Karpas-422 (cell line): ENCODE measurements at places on chromosomes 2 and 18. TPM values are rescaled to one million over a fixed set of nuclear protein-coding genes. Genes with fewer than 3 reads are reported as not detected.
A peak's percentile ranks its signal among the peaks of the same experiment; 100 is the strongest.

- H3K36me3 ChIP-seq, result peaks cover 4% of the 10 kb centered on the region; the same call in 1 of the 2 replicates
- peaks cover 78% of the 10 kb centered on the region for H3K4me1 ChIP-seq
- peak; percentile 93 for DNase-seq
- H3K4me3 ChIP-seq, result peak overlapping the region; percentile 10; the same call in 1 of the 2 replicates
- peak overlapping the region; percentile 99 for H3K27ac ChIP-seq
- H3K27me3 ChIP-seq, result no peaks in the 10 kb centered on the region
These were observed 304.0 kb downstream of the LPIN1 start for GRCh38 chr2:12050396-12050795.

- no peak overlapping the region for H3K27ac ChIP-seq
- no peaks in the 10 kb centered on the region for H3K27me3 ChIP-seq
- H3K4me1 ChIP-seq, result no peaks in the 10 kb centered on the region
These were observed 64.5 kb downstream of the TGFA start for GRCh38 chr2:70489165-70489564.

DNA sequence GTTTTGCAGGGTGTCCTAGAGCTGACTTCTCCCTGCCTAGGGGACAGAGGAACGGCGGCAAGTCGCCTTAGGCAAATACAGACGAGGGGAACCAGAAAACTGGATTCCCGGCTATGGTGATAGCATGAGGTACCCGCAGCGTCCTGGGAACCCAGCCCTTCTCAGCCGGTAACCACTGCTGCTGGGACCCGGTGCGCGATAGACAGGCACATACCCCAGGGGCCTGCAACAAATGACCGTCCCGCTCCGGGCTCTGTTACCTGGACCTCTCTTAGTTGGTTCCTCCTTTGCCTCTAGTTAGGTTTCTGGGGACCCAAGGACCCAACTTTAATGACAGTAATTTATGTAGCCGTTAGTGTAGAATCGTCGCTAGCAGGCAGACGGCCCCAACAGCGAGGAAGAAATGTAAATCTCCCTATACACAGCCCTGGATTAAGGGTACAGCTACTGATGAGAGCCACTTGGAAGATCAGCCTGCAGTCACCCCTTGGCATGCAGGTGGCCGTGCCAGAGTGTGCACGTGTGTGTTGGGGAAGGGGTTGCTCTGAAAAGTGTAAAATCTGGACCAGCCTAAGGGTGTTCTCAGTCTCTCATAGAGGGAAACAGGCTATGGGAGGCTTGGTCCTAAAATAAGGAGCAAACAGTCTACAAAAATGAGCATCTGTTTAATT, 819 bp upstream of the SERPINE2 start:
- peaks cover 10% of the 10 kb centered on the region for H3K4me1 ChIP-seq
- DNase-seq, result no peak
- no peak overlapping the region for H3K27ac ChIP-seq
- H3K4me3 ChIP-seq, result no peak overlapping the region

DNA sequence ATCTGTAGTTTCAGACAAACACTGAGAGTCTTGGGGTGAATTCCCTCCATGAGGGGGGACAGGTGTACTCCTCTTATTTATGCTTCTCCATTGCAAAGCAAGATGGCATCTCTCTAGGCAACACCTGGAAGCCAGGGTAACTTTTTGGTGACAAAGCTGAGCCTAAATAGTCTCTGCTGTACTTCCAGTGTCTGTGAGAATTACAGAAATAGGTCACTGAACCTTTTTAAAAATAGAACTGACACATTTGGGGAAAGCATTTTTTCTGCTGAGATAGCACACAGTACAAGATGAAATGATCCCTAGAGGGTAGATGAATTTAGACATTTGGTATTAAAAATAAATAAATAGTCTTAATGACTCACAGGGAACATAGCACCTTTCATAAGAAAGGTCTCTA, 71.7 kb upstream of the SP3 start:
- DNase-seq, result no peak
- no peak overlapping the region for H3K4me3 ChIP-seq
- peaks cover 9% of the 10 kb centered on the region for H3K4me1 ChIP-seq
- no peak overlapping the region for H3K27ac ChIP-seq
- no peaks in the 10 kb centered on the region for H3K27me3 ChIP-seq

ANKRD23 gene
- 1.6 and 9.8 TPM in 2 replicates for total RNA-seq

DNA sequence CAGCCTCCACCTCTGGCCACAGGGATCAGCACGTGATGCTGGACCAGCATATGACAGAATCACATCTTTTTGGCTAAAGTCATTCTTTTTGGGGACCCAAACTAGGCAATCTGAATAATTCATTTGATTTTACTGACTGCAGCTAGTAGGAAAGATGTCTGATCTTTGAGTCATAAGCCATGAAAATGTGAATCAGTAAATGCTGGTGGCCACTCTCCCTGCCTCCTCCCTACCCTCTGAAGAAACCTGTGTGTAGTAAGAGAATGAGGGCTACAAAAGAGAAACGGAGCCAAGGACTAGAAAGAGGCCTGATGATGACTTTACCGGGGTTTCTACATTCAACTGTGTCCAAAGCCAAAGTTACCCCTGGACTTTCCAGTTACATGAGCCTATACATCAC, 10.1 kb upstream of the LRPPRC start:
- H3K4me1 ChIP-seq, result peaks cover 3% of the 10 kb centered on the region
- DNase-seq, result no peak
- H3K27ac ChIP-seq, result no peak overlapping the region
- no peaks in the 10 kb centered on the region for H3K36me3 ChIP-seq
- H3K27me3 ChIP-seq, result no peaks in the 10 kb centered on the region

VWA3B gene
- not detected in 2 replicates for total RNA-seq

- H3K4me1 ChIP-seq, result no peaks in the 10 kb centered on the region
- H3K27me3 ChIP-seq, result no peaks in the 10 kb centered on the region
- no peak for DNase-seq
- H3K27ac ChIP-seq, result no peak overlapping the region
- no peaks in the 10 kb centered on the region for H3K36me3 ChIP-seq
These were observed 188.2 kb downstream of the ALK start for GRCh38 chr2:29733213-29733612.

MATN3 gene
- not detected in 2 replicates for total RNA-seq

CHN1 gene
- 0.07 and 0.37 TPM in 2 replicates for total RNA-seq

GRCh38 chr18:13620206-13620672, 106.1 kb downstream of the FAM210A start:
- no peak overlapping the region for H3K27ac ChIP-seq
- no peak for DNase-seq
- H3K4me3 ChIP-seq, result no peak overlapping the region
- no peaks in the 10 kb centered on the region for H3K27me3 ChIP-seq

DNA sequence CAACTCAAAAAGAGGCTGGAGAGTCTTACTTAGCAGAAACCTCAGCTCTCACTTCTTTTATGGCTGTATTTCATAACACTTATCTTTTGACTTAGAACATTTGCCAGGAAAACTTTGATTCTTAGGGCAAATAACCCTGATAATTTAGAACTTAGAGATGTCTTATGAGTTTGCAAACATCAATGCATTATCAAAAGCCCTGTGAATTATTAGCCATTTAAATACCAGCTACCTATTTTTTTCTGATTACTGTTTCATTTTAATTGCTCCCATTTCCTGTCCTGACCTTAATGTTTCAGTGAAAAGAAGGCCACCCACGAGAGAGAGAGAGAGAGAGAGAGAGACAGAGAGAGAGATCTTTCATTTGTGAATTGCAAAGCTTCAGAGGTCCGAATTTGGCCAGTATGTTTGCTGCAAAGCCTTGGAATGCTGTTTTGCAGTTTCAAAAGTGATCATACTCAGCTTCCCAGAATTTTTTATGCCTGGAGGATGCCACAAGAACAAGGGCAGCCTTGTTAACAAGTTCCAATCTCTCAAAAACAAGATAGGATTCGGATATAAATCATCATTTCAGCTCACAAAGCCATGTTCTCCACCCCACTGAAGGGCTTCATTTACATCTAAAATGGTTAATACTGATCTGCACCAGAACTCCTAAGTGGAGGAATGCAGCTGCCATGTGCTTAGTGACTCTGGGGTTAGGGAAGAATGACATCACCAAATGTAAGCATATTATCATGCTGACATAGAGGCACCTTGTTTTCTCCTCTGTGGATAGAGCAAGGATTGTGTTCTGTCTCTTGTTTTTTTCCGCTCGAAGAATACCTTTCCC, 478.2 kb downstream of the ARHGAP15 start:
- DNase-seq, result no peak
- H3K4me3 ChIP-seq, result no peak overlapping the region
- H3K27me3 ChIP-seq, result no peaks in the 10 kb centered on the region
- H3K27ac ChIP-seq, result no peak overlapping the region

DNA sequence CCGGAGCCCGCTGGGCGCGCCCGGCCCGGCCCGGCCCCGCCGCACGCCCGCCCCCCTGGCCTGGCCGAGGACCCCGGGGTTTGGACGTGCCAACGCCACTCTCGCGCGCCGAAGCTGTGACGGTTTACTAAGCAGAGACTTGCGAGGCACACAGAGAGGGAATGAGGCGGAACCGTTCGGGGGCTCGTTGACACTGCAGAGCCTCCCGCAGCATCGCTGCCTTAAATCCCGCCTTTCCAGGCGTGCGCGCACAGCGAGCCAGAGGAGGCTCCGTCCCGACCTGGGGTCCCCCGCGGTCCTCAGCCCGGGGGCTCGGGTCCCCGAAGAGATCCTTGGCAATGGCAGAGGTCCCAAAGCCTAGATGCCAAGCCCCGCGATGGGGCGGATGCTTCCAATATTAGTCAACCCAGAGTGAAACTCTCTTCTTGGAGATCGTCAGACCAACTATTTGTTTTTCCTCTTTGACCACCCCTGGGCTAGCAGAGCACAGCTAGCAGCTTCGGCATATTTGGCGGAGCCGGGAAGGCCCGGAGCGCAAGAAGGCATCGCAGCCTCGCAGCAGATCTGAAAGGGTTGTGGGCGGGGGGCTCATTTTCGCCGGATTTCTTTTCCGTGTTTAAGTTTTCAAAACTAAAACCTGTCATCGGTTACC, at the start of gene ZNF385B:
ZNF385B (minus strand) TSS at position 197 of the 652 bp plus-strand sequence.
- no peak within 1 kb of the TSS for H3K4me3 ChIP-seq
- DNase-seq, result no peak
- H3K27me3 ChIP-seq, result no peaks in the 10 kb centered on the region
- no peaks in the 10 kb centered on the region for H3K4me1 ChIP-seq
- H3K36me3 ChIP-seq, result no peaks in the 10 kb centered on the region

DNA sequence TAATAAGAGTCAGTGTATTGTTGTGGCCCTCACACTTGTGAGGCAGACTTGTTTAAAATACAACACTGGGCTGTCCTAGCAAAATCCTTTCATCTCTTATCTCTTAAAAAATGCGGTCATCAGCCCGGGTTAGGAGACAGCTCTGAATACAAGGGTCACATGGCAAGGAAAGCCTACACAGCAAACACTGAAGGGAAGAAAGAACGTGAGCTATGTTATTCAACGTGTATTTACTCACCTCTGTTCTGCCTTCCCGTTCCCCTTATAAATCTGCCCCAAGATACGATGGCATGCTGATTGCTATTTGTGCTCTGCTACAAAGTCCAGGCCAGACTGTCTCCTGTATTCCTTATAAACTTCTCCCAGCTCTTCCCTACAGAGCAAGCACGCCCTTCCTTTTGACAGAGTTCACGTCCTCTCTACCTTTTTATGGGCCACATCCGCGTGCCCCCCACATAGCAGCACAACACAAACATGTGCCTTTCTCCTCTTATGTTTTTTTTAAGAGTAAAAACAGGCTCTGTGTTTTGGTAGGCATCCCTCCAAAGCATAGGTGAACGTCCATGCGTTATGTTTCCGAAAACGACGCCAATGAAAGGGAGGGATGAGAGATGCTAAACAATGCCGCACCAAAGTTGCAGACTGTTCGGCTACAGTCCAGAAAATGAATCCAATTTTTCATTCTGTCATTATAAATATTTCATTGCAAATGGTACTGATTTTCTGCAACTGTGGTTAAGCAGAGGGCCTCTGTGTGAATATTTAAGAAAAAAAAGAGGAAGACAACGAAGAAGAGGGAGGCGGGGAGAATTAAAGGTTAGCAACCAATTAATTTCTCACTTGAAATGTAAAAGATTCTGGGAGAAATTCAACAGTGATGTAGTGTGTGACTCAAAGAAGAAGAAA, 274.7 kb downstream of the ZNF521 start:
- no peaks in the 10 kb centered on the region for H3K4me1 ChIP-seq
- no peaks in the 10 kb centered on the region for H3K36me3 ChIP-seq
- no peak overlapping the region for H3K27ac ChIP-seq
- H3K27me3 ChIP-seq, result no peaks in the 10 kb centered on the region

DNA sequence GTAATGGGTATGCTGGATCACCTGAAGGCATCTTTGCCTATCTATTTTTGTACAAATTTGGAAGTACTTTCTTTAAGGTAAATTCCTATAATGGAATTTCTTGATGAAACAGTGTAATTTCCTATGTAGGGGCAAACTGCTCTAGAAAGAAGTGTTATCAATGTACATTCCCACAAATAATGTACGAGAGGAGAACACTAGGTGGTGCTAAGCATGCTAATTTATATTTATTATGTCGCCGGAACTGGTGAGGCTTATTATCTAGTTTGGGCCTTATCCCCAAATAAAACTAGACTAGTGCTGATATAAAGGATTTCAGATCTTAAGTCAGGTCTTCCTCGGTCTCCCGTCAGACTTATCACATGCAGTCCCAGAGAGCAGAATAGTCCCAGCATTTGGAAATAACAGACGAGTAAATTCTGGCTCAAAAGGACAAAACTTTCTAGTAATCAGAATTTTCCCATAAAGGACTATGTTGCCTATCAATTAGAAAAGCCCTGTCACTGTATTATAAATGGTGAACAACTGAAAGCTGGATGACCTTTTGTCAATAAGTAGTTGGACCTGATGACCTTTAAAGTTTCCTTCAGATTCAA, 86.9 kb upstream of the RBBP8 start:
- DNase-seq, result peak; percentile 50
- H3K36me3 ChIP-seq, result no peaks in the 10 kb centered on the region
- H3K4me1 ChIP-seq, result no peaks in the 10 kb centered on the region
- H3K4me3 ChIP-seq, result no peak overlapping the region
- H3K27ac ChIP-seq, result no peak overlapping the region
- H3K27me3 ChIP-seq, result no peaks in the 10 kb centered on the region

GKN1 gene
- not detected in 2 replicates for total RNA-seq

DNA sequence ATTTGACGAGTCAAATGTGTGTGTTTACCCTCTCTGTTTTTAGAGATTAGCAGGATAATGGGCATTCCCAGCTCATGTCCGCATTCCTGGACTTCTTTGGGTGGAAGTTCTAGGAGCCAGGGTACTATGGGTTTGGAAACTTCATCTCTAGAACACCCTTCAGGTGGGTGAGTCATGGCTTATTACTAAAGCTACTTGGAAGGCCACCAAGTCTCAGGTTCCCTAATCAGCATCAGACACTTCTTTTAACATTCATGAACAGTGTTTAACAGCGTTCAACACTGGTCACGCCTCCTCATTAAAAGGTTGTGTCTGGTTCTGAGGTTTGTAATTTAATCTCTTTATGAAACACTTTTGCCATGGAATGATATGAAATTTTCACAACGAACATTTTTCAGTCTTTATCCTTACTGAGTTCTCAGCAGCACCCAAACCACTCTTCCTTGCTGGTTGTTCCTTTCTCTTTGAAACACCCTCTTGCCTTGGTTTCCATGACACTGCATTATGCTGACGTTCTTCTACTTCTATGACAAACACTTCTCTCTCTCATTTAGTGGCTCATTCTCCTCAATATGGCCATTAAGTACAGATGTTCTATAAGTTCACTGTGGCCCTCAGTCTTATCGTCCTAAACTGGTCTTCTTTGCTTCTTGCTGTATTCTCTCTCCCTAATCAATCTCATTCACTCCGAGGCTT, 49.3 kb downstream of the MMADHC start:
- H3K4me1 ChIP-seq, result no peaks in the 10 kb centered on the region
- H3K4me3 ChIP-seq, result no peak overlapping the region
- H3K36me3 ChIP-seq, result no peaks in the 10 kb centered on the region
- H3K27me3 ChIP-seq, result no peaks in the 10 kb centered on the region

SLC16A14 gene
- 0.15 and 0.29 TPM in 2 replicates for total RNA-seq
